Activated naive CD4-positive, alpha-beta T cell treated with anti-CD3 and anti-CD28 coated beads, Interleukin-2, amount 50 U/mL, for 72 hours (primary cell): ENCODE measurements at places on chromosomes 2 and 18. TPM values are rescaled to one million over a fixed set of nuclear protein-coding genes. Genes with fewer than 3 reads are reported as not detected.

DNA sequence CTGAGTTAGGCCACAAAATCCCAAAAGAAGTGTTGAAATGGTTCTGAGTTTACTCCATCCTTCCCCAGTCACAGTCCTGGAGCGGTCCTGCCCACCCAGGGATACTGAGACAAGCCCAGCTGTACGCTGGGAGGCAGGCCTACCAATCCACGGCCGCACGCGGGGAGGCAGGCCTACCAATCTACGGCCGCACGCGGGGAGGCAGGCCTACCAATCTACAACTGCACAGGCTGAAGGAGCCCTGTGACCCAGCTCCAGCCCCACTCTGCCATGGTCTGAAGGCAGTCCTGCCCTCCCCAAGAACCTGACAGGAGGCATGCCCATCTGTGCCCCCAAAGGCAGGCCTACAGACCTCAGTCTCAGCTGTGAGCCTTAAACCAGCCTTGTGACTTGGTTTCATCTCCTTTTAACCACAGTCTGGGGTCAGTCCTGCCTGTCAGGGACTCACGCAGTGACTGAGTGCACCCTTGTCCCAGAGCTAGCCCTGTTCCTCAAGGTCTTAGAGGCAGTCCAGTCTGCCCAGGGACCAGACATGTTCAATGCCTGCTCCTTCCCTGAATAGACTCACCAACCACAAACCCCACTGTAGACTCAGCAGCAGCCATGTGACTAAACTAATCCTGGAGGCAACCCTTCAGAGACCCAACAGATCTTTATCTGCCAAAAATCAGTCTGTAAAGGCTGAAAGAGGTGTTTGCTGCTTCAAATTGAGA is 36.8 kb downstream of the GPC1 start:
- no peak for DNase-seq

DNA sequence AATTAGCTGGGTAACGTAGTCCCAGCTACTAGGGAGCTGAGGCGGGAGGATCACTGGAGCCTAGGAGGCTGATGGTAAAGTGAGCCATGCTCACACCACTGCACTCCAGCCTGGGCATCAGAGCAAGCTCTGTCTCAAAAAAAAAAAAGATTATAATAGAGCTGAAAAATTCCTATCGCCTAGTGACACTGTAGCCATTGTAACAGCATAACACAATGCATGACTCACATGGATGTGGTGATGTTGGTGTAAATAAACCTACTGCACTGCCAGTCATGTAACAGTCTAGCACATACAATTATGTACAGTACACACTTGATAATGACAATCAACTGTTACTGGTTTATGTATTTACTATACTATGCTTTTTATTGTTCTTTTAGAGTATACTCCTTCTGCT is 39.6 kb downstream of the MGAT4A start:
- DNase-seq: no peak

DNA sequence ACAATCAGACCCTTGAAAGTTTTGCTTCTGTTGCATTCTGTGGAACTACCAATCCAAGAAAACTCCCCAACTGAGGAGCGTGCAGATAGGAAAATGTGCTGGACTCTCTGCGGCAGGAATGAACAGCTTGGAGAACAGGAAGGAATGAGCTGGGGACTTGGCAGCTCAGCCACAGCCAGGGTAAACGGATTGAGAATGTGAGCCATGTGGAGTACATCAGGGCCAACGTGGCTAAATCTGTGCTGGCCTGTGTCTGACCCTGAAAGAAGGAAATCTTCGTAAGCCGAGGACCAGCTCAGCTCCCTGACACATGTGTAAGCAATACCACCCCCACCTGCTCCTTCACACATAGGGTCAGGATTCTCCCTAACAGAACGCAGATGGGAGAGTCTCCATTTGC is 1023.7 kb downstream of the BCL11A start:
- no peak for DNase-seq

DNA sequence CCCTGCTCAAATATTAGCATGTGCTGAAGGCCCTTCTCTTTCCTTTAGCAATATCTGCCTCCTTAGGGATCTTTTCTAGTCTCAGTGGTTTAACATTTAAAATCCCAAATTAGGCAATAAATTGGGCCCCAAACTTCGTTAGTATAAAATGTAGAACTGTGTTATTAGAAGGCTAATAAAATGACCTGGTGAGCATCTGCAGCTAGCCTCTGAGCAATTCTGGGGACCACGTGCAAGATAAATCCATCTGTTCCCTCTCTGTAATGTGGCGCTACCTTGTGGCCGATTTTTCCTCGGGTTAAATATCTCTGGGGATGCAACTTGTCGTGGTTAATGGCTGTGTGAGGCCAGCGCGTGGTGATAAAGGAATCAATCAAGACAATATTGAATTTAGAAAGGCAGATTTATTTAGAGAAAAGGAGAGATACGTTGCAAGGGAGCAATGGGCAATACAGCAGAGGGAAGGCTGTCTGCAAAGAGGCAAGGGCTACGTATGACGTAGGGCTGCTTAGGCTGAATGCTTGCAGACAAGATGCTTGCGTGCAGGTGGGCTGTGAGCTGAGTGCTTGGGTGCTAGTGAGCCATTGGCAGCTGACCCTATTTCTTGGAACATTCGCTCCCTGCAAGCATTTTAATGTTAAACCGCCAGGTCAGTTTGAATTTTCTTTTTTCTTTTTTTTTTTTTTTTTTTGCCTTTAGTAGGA is 18.5 kb upstream of the IL36G start:
- DNase-seq: no peak

The TTR gene
- not detected for total RNA-seq

The ITGA4 gene
- total RNA-seq: 27.2 TPM

The CXCR2 gene
- total RNA-seq: not detected

The IL1RN gene
- total RNA-seq: 1.6 TPM

The RAB17 gene
- not detected for total RNA-seq
